Suppressor macrophage treated with lipopolysaccharide for 4 hours (primary cell): ENCODE measurements at places on chromosomes 12 and 14.

DNA sequence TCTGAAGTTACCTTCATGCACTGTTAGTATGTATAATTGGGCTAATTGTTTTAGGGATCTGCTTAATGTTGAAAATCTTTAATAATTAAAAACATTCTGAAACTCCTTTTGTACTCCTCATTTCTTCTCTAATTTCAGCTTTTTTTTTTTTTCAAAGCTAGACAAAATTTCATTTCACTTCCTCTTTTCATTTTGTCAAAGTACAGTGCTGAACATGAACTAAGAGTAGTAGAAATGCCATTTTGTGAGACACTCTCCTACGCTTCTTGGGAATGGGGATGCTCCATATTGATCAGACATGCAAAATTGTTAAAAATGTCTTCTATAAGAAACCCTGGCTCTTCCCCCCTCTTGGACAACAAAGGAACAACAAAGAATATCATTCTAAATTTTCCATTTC lies 1.7 kb downstream of the ABCD2 start:
- peak; percentile 30 for DNase-seq

GRCh38 chr12:28253161-28253641 lies 62.9 kb downstream of the CCDC91 start:
- no peak for DNase-seq

- DNase-seq = no peak
Observed at GRCh38 chr12:108610336-108610815, 12.5 kb upstream of the TMEM119 start.

- DNase-seq = no peak
Observed at GRCh38 chr14:91845652-91846051, 21.7 kb downstream of the TC2N start.

DNA sequence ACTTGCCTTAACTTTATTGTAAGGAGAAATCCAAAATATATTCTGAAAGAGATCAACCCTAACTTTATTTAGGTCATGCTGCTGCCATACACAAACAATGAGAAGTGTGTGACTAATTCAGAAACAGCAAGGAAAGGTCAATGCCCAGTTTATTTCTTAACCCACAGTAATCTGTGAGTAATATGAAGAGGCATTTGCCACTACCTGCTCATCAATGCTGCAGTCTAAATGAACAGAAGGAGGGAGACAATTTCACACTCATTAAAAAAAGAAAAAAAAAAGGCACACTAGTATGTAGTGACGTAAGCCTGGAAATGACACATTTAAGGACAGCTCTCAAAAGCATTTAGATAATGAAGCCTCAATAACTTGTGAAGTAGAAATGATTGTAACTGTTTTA lies 90.5 kb upstream of the FOXN3 start:
- peak; percentile 70 for DNase-seq

DNA sequence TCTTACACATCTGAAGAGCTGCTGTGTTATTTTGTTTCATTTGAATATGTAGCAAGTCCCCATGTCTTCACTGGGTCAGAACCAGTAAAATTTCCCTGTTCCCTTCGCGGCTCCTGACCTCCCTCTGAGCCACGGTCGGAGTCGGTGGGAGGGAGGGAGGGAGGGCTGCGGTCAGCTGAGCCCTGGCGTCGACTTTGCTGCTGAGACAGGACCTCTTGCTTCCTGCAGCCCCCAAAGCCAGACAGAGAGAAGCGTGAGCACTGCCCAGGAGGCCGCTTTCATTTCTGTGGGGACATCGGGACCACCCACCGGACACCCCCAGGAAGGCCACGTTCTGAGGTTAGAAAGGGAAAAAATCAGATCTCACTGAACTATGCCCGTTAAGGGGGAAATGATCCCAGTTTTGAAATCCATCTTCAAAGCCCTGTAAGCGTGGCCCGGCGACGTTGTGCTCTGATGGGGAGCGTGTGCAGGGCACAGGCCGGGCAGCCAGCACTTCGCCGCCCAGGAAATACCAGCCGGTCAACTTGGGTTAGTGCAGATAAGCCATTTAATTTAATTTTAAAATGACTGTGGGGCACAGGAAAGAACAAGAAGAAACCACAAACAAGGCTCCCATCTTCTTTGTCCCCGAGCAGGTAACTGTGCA lies 42.1 kb downstream of the NOC4L start:
- no peak for DNase-seq

DNA sequence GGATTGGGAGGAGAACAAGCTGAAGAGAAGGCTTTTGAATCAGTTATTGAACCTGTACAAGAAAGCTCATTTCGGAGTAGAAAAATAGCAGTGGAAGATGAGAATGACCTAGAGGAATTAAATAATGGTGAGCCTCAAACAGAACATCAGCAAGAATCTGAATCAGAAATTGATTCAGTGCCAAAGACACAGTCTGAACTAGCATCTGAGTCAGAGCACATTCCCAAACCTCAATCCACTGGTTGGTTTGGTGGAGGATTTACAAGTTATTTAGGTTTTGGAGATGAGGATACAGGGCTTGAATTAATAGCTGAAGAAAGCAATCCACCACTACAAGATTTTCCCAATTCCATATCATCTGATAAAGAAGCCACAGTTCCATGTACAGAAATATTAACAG lies 13.5 kb downstream of the MIA2 start:
- no peak for DNase-seq

DNA sequence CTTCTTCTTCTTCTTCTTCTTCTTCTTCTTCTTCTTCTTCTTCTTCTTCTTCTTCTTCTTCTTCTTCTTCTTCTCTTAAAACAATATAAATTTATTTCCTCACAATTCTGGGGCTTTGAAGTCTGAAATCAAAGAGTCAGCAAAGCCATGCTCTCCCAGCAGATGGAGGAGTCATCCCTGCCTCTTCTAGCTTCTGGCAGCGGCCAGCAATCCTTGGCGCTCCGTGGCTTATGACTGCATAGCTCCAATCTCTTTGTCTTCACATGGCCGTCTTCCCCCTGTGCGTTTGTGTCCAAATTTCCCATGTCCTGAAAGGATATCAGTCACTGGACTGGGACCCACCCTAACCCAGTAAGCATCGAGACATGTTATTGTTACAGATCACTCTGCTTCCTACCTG lies 22.9 kb downstream of the KCNA1 start:
- no peak for DNase-seq

- DNase-seq = peak; percentile 57
Observed at GRCh38 chr12:122659579-122659978, 43.6 kb downstream of the HCAR2 start.

DNA sequence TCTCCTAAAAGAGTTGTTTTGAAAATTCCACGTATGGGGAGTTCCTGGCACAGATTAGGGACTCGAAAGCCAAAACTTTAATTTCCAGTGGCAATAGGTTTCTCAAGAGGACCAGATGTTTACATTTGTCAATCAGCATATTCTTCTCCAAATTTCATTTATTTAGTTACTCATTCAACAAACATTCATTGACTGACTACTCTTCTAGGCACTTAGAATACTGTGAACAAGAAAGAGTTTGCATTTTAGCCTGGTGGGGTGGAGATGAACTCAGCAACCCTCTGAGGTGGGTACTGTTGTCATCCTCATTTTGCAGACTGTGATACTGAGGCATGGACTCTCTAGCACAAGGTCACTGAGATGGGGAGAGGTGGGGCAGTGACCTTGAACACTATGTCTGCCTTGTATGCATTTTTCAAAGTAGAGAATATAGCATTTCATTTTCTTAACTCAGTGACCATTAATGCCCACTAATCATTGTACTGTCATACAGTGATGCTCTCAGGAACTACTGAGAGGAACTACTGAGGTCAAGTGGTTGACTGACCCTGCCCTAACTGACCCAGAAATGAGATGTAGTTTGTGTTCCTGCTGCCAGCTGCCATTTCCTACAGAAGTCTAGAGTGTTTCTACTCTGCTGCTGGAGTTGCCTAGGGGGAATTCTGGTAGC lies 2.2 kb downstream of the L3HYPDH start:
- DNase-seq = peak; percentile 33

GRCh38 chr14:75011356-75011994 lies 8.8 kb downstream of the EIF2B2 start:
- no peak for DNase-seq

DNA sequence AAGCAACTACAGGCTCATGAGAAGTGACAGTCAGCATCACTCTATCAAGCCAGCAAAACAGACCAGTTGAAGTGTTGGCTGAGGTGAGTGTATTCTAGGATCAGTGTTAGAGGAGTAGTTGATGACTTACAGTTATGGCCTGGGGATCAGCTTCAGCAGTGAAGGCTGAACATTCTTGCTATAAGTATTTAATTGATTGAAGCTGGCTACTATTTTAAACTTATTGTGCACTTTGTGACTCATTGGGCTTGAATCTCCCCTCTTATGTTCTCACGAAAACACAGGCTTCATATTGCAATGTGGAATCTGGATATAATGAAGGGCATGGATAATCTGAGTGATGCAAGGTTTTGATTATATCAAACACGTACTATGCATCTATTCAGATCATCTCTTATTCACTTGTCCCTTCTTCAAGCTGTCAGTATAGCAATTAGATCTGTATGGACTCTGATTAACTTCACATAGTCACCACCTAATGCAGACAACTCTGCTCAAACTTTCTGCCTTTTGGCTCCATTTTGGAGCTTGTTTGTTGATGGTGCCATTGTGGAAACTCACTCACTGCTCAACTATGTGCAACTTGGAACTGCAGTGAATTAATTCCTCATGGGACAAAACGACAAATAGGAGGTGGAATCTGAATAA lies 309.2 kb downstream of the SLC16A7 start:
- no peak for DNase-seq

DNA sequence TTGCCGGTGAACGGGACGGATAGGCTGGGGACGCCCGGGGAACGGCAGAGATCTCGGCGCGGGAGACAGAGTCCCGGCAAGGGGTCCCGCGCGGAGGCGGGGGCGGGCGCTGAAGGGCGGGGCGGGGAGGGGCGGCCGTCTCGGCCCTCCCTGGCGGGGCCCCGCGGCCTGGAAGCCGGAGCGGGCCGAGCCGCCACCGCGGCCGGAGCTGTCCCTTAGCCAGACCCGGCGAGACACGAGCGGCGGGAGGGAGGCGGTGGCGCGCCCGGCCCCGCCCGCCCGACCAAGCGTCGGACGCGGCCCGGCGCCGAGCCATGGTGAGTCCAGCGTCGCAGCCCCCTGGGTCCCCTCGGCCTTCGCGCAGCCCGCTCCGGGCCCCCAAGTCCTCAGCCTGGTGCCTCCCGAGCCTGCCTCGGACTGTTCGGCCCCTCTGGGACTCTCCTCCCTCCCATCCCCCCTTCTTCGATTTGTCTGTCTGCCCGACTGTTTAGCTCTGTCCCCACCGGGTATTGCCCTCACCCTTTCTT lies at the start of gene ARHGEF40:
TSS of gene ARHGEF40 (plus strand) at position 222 of the 527 bp plus-strand sequence. CDS start at position 315, 93 bp downstream.
- DNase-seq = peak; percentile 61

DNA sequence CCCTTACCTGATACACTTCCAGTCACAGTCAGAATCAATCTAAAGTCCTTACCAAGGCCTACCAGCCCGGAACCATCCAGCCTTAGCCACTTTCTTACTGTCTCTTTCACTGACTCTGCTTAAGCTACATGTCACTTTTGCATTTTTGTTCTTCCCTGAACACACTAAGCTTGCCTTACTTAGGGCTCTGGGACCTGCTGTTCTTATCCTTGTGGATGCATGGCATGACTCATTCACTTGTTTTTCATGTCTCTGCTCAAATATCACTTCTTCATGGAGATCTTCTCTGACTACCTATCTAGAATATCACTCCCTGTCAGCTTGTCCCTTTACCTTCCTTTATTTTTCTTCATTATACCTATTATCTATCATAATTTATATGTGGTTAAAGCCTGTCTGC lies 65.6 kb upstream of the ZDHHC17 start:
- no peak for DNase-seq

DNA sequence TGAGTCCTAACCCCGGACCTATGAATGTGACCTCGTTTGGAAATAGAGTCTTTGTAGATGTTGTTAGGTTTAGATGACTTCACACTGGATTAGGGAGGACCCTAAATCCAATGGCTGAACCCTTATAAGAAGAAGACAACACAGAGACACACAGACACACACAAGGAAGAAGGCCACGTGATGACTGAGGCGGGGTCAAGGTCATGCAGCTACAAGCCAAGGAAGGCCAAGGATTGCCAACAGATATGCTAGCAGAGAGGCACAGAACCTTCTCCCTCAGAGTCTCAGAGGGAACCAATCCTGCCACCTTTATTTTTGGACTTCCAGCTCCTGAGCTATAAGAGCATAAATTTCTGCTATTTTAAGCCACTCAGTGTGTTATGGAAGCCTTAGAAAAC lies 31.8 kb downstream of the LTBP2 start:
- DNase-seq = no peak

- DNase-seq = peak; percentile 8
Observed at GRCh38 chr14:49858383-49858782, 5.8 kb upstream of the NEMF start.

GRCh38 chr12:70637303-70638085 lies at the start of gene PTPRB:
TSS of gene PTPRB (minus strand) at chr12:70637429. CDS start at chr12:70637395, 34 bp downstream.
- no peak for DNase-seq

GRCh38 chr12:69783365-69783764 lies 41.7 kb upstream of the MYRFL start:
- DNase-seq = no peak

DNA sequence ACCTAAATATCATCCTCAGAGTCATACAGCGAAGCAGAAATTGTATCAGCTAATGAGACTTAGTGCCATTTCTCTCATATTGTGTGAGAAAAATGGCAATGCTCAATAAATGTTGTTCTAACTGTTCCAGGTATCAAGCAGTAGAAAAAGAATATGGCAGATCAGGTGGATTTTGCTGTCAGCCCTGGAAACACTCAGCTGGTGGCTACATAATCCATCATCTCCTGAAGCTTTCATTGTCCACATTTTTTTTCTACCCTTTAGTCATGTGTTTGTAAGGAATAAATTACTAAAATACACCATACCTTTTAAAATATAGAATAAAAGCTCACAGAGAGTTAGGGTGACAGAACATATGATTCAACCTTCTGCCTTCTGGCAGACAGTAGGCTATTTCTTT lies 840.3 kb downstream of the DIO2 start:
- DNase-seq = no peak

- DNase-seq = peak; percentile 78
Observed at GRCh38 chr12:108305991-108306501, 33.1 kb downstream of the CMKLR1 start.
